ENCODE measurements at places on chromosomes 2 and 18.

DNA sequence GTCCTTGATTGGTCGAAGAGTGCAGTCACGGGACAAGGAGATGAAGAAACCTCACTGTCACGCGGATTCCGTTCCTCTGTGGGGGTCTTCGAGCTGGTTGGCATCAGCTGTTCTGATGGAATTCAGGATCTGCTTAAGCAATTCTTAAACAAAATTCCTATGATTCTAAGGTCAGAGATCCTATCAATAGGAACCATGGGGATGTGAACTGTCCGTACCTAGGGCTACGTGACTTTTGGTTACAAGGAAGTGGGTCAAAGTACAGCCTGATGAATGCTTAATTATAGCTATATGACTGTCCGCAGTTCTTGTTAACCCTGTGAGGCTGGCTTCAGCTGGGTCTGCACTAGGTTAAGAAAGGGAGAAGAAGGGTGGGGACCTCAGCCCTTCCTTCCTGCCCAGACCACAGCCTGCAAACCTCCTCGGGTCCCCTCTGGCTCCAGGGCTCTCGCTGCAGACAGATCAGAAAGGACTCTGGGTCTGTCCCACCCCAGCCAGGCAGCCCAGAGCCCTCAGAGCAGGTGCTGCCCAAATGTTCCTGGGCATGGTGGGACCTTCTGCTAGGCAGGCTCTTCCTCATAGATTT is 44.2 kb upstream of the TAF1B start:
- no peak for DNase-seq

DNA sequence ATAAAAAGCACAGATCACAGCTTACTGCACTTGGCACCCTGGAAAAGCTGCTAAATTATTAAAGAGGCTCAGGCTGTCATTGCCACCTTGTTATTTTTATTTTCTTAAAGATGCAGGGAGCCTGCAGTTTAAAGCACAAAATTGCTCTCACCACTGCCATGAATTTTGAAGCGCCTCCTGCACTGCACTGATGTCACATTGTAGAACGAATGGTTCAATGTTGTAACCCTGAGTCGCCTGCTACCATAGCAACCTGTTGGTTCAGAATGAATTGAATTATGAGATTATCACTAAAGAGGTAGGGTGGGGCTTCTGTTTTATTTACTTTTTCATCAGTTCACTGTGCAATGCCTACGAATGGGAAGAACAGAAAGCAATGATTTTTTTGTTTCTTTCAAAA is 16.5 kb downstream of the SCG2 start:
- DNase-seq = no peak

DNA sequence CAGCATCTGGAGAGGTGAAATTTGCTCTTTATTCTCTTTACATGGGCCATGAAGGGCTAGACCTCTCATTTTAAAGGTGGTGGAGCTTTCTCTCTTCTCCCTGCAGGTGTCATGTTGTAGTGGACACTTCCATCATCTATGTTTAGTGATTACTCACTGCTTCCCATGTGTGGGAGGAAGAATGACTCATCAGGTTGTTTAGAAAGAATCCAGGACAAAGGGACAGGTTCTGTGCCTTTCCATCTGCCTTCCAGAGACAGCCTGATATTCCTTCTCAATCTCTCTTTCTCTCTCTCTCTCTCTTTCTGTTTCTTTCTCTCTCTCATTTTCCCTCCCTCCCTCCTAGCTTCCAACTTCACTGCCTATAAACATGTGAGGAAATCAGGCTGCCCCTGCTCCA is 38.7 kb downstream of the SCG2 start:
- DNase-seq = no peak

- peak; percentile 5 for DNase-seq
Measured at GRCh38 chr2:161090411-161090810, 69.8 kb upstream of the TANK start.

DNA sequence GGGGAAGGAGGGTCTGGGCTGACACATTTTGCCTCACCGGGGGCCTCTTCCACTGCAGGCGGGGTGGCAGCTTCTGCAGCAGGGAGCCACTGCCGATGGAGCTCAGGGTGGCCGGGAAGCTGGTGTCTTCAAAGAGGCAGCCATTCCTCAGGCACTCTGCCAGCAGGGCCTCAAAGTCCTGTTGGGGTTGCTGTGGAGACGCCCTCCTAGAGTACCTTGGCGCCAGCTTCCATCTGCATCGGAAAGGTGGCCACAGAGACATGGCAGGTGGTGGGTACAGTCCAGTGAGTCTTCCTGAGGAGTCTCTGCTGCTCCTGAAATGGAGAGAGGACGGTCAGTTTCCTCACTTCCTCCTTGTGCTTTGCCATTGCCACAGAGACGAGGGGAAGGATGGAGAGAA is 12.1 kb downstream of the CAPN14 start:
- DNase-seq = no peak

DNA sequence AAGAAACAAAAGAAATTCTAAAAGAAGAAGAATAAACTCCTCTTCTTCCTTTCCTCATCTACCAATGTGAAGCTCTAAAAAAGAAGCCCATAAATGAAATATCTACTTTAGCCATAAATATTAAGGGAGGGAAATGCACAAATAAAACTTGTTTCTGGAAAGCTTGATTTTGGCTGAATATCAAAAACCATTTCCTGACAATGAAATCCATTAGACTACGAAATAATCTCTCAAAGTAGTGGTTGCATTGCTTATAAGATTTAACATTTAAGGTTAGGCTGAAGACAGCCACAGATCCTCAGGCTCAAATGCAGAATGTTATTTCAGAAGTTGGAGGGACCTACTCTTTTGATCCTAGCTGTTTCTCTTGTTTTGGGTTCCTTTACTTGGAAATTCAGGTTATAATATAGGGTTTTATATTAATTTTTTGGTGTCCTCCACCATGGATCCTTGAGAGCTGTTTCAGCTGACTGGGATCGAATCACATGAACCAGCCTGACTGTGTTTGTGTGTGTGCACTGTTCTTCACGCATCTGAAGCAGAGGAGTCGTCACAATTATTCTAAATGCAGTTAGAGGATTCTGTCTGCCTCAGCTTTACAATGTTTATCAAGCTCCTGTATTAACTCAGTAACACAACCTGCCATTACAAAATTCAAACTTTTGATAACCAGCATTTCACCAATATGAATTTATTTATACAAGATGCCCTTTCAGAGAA is 474.8 kb downstream of the ARHGAP15 start:
- DNase-seq = no peak

DNA sequence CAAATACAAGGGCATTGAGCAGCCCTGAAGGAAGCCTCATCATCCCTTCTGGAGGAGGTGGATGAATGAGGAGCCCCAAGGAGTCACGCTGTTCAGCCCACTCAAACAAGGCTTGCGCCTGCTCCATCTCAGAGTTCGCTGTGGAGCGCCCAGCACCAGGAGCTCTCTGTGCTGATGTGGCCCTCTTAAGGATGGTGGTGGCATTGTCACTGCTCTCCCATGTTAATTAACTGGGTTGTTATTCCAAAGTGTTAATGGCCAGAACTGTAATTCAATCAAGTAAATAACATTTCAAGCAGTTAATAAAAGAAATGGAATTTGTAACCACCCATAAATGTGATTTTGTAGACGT is 726.0 kb upstream of the RAB6C start:
- no peak for DNase-seq

DNA sequence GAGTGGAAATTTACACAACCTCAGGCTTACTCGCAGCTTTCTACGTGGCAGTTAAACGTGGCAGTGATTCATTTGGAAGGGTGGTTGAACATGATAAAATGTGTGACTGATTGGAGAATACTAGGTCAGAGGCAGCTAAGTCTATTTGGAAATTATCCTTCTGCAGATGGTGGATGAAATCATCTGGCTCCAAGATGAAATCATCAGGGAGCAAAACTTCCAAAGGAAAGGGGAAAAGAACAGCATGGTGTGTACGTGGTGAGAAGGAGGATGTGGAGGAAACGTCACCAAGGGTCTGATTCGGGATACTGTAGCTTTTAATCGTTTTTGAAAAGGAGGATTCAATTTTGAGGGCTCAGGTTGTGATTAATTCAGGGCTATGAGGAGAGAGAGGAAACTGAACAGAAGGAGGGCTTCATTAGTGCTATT is 47.9 kb downstream of the COL3A1 start:
- no peak for DNase-seq

GRCh38 chr2:3135676-3136075 is 241.9 kb downstream of the EIPR1 start:
- DNase-seq = no peak

DNA sequence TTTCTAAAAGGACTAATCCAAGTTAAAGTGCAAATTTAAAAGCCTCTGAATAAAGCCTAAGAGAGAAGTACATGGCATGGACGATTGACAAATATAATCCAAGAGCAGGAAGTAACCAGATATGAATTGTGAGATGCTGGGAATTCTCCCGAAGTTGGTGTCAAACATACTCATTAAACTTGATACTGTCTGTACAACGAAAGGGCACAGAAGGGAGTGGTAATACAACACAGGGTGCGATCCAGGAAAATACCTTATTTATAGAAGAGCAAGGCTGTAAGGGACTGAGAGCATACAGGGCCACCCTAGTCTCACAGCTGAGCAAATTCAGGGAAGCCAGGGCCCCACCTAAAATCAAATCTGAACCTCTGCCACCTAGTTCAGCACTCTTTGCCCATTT is 41.6 kb downstream of the SEMA4F start:
- DNase-seq = no peak

- DNase-seq = no peak
Measured at GRCh38 chr2:173415431-173416381, 61.0 kb downstream of the CDCA7 start.

DNA sequence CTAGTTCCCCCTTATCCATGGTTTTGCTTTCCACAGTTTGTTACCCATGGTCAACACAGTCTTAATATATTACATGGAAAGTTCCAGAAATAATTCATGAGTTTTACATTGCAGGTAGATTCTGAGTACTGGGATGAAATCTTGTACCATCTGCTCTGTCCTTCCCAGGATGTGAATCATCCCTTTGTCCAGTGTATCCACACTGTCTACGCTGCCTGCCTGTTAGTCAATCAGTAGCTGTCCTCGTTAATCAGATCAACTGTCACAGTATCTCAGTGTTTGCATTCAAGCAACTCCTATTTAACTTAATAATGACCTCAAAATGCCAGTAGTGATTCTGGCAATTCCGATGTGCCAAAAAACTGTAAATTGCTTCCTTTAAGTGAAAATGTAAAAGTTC is 76.3 kb downstream of the DYNC1I2 start:
- DNase-seq = no peak

- DNase-seq = no peak
Measured at GRCh38 chr2:221025398-221025797, 546.7 kb downstream of the EPHA4 start.

DNA sequence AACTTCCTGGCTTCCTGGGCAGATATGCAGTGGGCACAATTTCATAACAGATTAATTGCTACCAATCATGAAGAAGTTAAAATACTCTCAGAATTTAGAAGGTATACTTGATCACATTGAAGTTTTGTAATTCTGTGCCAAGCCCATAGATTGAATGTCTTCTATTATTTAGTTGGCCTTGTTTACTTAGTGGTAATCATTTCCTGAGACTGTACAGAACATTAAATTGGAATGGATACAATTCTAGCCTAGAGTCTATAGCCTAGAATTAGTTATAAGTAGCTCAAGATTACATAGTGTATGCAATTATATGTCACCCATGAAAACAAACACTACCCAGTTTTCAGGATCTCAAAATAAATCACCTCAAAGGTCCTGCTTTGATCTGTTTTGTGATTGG is 615.8 kb downstream of the XIRP2 start:
- DNase-seq = no peak

GRCh38 chr2:166230024-166230723 is 102.4 kb upstream of the SCN1A start:
- no peak for DNase-seq

- no peak for DNase-seq
Measured at GRCh38 chr2:200695601-200696000, 109.8 kb downstream of the AOX1 start.

DNA sequence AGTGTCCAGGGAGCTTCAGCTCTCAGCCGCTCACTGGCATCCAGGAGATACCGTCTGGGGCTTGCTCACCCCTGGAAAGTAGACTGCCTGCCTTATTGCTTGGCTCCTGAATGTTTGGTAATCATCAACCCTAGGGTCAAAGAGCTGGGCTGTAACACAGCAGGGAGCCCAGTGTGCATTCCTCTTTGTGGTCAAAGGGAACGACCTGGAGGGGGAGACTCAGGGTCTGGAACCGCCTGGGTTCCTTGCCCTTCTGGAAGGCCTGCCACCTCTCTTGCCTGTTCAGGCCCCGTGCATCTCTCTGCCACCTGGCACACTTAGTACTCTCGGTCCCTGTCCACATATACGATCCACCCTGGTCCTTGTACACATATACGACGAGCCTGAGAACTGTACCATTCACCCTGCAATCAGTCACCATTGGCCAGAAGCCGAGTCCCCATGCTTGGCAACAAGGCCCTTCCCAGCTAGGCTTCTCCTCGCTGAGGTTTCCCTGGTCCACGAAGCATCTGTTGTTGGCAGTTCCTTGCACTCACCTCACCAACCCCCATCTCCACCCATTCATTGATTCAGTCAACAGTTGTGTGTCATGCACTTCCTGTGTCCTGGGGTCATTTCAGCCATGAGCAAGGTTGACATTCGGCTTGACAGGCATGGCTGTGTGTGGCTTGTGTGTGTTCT is at the start of gene NAT8:
TSS of gene NAT8 (minus strand) at position 85 of the 681 bp plus-strand sequence. CDS start 794 bp downstream, outside the sequence.
- DNase-seq = no peak
